ENCODE measurements at places on chromosomes 1 and 21. TPM values are rescaled to one million over a fixed set of nuclear protein-coding genes. Genes with fewer than 3 reads are reported as not detected.

GRCh38 chr1:2523191-2523890 is 3.1 kb downstream of the PANK4 start:
- peaks cover 36% of the 10 kb centered on the region for H3K36me3 ChIP-seq
- H3K27me3 ChIP-seq, result peaks cover 3% of the 10 kb centered on the region
- peak overlapping the region; percentile 95 for H3K27ac ChIP-seq
- DNase-seq, result peak; percentile 53

DNA sequence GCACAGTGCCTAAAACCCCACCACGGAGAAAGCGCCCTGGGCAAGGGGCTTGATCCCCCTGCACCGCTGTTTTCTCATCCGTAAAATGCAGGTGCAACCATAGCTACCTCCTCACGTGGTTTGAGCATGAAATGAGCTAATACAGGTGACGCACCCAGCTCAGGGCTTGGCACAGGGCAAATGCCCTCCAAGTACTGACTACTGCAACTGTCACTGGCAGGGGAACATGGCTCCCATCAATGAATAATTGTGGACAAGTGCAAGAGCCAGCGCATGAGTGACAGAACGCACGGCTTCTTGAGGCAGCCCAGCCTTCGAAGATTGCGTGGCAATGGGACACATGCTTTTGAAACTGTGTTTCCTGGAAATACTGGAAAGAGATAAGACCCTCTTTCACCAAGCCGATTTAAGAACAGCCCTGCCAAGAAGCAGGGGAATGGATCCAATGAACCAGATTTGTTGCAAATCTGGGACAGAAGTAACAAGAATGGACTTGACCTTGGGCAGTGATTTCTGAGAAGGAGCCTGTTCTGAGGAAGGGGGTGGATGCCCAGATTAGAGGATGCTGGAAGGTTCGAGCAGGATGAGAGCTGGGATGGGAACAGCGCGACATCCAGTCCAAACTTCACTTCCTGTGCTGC is 92.8 kb upstream of the IFFO2 start:
- H3K27me3 ChIP-seq, result peaks cover 4% of the 10 kb centered on the region
- H3K4me1 ChIP-seq, result peaks cover 2% of the 10 kb centered on the region
- no peak overlapping the region for H3K27ac ChIP-seq
- DNase-seq, result no peak
- H3K4me3 ChIP-seq, result no peak overlapping the region
- H3K36me3 ChIP-seq, result no peaks in the 10 kb centered on the region

GRCh38 chr1:5911871-5912271 is 80.4 kb downstream of the NPHP4 start:
- no peak for DNase-seq
- no peak overlapping the region for H3K27ac ChIP-seq
- no peaks in the 10 kb centered on the region for H3K27me3 ChIP-seq
- H3K36me3 ChIP-seq, result no peaks in the 10 kb centered on the region

SLC25A34 gene
- total RNA-seq, result 2.2 TPM

GRCh38 chr21:14308234-14308633 is 74.7 kb downstream of the HSPA13 start:
- DNase-seq, result no peak
- H3K4me1 ChIP-seq, result no peaks in the 10 kb centered on the region
- H3K27ac ChIP-seq, result no peak overlapping the region
- peaks cover 16% of the 10 kb centered on the region for H3K27me3 ChIP-seq
- H3K4me3 ChIP-seq, result no peak overlapping the region

AMY2B gene
- 8.5 TPM for total RNA-seq

RYR2 gene
- not detected for total RNA-seq

DNA sequence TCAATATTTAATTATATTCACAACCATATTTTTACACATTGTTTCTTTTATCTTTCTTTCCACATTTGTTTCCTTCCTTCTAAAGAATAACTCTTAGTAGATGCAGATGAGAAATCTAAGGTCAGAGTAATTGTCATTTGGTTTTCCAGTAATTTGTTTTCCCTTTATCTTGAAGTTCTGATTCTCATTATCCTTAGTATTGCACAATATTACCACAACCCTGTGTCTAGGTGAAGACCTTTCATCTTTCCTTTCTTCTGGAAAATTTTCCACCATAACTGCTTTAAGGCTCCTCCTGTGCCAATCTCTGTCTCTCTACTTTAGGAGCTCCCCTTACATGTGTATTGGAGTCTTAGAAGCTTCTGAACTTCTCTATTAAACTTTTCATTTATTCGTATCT is 209.0 kb downstream of the DPYD start:
- H3K36me3 ChIP-seq, result no peaks in the 10 kb centered on the region
- no peak for DNase-seq

DNA sequence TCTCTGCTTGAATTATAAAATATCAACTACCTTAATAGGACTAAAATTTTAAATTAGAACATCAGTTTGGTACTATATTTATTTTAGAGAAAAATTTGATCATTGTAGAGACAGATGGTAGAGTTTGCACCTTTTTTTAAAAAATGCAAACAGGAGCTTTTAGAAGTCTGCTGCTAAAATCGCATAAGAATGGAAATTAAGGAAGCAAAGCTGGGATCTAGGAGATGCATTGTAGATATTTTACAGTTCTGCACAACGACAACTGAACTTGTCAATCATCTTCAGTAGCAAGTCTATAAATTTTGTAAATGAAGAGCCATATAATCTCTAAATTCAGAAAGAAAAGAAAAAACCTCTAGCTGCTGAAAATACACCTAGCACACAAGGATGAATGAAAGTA is 185.6 kb upstream of the KCNK2 start:
- H3K4me3 ChIP-seq, result no peak overlapping the region
- H3K36me3 ChIP-seq, result no peaks in the 10 kb centered on the region
- no peaks in the 10 kb centered on the region for H3K27me3 ChIP-seq

PCSK9 gene
- total RNA-seq, result not detected

DNA sequence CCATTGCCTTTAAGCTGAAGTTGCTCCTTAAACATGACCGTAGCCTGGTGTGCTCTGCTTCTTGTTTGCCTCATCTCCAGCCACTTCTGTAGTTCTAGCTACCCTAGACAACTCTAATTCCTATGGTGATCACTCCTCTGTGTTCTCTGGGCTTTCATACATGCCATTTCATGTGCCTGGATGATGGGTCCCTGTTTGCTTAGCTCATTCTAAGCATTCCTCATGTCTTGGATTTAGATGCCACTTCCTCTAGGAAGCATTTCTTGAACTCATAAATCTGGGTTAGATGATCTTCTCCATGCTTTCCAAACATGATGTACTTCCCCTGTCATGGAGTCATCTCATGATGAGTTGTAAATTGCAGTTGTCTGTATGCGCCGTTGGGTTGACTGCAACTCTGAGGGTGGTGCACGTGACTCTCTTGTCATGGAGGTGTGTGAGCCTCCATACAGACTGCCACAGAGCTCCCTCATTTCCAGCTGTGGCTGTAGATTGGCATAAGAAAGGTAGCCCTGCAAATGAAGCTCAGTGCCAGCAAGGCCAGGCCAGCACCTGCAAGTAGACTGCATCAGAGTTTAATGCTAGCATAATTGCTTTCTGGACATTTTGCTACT is 77.2 kb downstream of the LAMC1 start:
- DNase-seq, result no peak
- no peak overlapping the region for H3K4me3 ChIP-seq
- no peaks in the 10 kb centered on the region for H3K4me1 ChIP-seq
- no peak overlapping the region for H3K27ac ChIP-seq
- H3K36me3 ChIP-seq, result no peaks in the 10 kb centered on the region

DNA sequence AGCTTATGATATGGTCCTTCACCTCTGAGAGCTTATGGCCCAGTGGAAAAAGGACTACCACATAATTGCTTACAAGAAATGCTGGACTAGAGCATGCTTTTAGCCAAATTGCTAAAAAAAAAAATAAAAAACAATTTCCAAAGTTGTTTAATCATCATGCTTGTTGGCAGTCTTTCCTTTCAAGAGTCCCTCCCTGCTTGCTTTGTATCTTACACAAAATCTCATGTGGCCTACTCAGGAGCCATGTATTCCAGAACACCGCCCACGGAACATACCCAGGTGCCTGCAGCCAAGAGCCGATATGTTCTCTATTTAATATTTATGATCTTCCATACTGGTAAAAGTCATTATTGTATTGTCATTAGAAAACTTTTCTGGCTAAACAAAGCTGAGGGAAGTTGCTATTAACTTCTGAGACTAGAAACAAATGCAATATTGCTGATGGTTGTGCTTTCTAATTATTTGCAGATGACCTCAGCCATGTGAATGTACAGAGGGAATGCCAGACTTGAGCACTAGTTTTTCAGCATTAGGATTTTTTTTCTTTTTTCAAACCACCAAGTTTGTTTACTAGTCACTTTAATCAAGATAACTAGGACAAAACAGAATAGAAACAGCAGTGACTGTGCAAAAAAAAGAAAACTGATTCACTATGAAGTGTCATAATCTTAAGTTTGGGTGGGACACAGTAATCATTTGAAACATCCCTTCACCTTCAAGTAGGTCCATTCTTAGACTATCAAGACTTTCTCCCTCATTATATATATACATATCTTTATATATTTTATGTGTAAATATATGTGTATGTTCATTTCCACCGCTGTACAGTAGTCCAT is 129.3 kb upstream of the GORAB start:
- no peak for DNase-seq
- peaks cover 1% of the 10 kb centered on the region for H3K27me3 ChIP-seq
- no peak overlapping the region for H3K4me3 ChIP-seq

- DNase-seq, result no peak
- H3K27me3 ChIP-seq, result no peaks in the 10 kb centered on the region
- H3K36me3 ChIP-seq, result no peaks in the 10 kb centered on the region
- no peak overlapping the region for H3K27ac ChIP-seq
- H3K4me3 ChIP-seq, result no peak overlapping the region
These were observed 20.9 kb downstream of the SLC1A7 start for GRCh38 chr1:53121319-53122172.

GRCh38 chr1:93708734-93709481 is 27.3 kb upstream of the BCAR3 start:
- H3K36me3 ChIP-seq, result no peaks in the 10 kb centered on the region
- peak; percentile 41 for DNase-seq
- peaks cover 1% of the 10 kb centered on the region for H3K27me3 ChIP-seq
- H3K4me1 ChIP-seq, result peaks cover 43% of the 10 kb centered on the region
- peak overlapping the region; percentile 57 for H3K27ac ChIP-seq

- no peak for DNase-seq
- H3K27ac ChIP-seq, result no peak overlapping the region
- no peaks in the 10 kb centered on the region for H3K36me3 ChIP-seq
- H3K4me1 ChIP-seq, result peaks cover 6% of the 10 kb centered on the region
These were observed 98.6 kb upstream of the LPGAT1 start for GRCh38 chr1:211928993-211929637.

ITGB2 gene
- 439 TPM for total RNA-seq

- H3K4me3 ChIP-seq, result no peak overlapping the region
- H3K27ac ChIP-seq, result no peak overlapping the region
These were observed 15.5 kb upstream of the FAM78B start for GRCh38 chr1:166182281-166182680.

DNA sequence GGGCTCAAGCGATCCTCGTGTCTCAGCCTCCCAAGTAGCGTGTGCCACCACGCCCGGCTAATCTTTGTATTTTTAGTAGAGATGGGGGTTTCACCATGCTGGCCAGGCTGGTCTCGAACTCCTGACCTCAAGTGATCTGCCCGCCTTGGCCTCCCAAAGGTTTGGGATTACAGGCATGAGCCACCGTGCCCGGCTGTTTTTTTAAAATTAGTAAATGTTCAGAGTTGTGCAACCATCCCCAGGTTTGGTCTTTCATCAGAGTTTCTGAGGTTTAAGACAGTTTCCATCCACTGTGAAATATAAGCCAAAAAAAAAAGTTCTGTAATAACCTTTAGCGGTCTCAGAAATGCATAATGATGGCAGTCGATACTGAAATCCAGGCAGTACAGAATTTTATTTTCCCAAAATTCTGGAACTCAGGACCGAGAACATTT is 550 bp upstream of the SYT11 start:
- no peaks in the 10 kb centered on the region for H3K27me3 ChIP-seq
- peak overlapping the region; percentile 94 for H3K27ac ChIP-seq
- H3K4me3 ChIP-seq, result peak overlapping the region; percentile 82

- H3K36me3 ChIP-seq, result peaks cover 21% of the 10 kb centered on the region
- no peaks in the 10 kb centered on the region for H3K27me3 ChIP-seq
- DNase-seq, result no peak
- H3K27ac ChIP-seq, result no peak overlapping the region
These were observed 38.8 kb downstream of the DIPK1A start for GRCh38 chr1:92922356-92923035.

DNA sequence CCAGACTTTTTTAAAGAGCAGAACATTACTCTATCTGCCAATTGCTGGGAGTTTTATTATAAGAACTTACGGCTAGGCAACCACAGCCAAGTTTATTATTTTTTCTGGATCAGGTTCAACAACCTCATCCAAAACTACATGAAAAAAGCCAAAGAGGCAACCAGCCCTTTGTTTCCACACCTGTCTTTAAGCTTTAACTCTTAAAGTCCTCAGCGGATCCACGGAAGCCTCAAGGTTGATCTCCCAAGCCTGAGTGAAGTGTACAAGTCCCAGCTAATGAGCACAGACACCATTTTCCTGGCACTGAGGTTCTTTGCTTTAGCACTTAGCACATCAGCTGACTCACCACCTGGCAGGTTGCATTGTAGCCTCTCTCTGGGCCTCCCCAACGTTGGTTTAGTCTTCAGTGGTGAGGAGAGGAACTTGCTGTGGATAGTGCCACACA is 143.1 kb downstream of the TGFBR3 start:
- peaks cover 46% of the 10 kb centered on the region for H3K36me3 ChIP-seq
- no peaks in the 10 kb centered on the region for H3K27me3 ChIP-seq
- H3K27ac ChIP-seq, result no peak overlapping the region
- no peak for DNase-seq
- peaks cover 2% of the 10 kb centered on the region for H3K4me1 ChIP-seq

APCS gene
- not detected for total RNA-seq

DNA sequence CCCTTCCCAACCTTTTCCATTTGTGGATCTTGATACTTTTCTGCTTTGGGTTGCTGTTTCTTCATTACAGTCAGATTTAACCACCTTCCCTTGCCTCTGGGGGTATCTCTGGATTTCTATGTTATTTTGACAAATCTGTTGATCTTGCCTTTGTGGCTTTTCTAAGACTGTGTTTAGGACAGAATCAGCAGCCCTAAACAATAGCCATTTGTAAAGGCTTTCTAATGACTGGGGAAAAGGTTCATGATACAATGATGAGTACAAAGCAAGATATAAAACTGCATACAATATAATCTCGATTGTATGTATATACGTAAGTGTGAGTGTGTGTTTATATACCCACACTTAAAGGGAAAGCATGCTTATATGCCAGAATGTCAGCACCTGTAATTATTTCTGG is 27.8 kb downstream of the FAM20B start:
- DNase-seq, result no peak
- no peaks in the 10 kb centered on the region for H3K4me1 ChIP-seq
- no peaks in the 10 kb centered on the region for H3K27me3 ChIP-seq
- peaks cover 28% of the 10 kb centered on the region for H3K36me3 ChIP-seq
